ENCODE measurements at places on chromosomes 16 and 17. TPM values are rescaled to one million over a fixed set of nuclear protein-coding genes. Genes with fewer than 3 reads are reported as not detected.

GRCh38 chr16:78353640-78354275 lies 254.3 kb downstream of the WWOX start:
- DNase-seq: no peak

DNA sequence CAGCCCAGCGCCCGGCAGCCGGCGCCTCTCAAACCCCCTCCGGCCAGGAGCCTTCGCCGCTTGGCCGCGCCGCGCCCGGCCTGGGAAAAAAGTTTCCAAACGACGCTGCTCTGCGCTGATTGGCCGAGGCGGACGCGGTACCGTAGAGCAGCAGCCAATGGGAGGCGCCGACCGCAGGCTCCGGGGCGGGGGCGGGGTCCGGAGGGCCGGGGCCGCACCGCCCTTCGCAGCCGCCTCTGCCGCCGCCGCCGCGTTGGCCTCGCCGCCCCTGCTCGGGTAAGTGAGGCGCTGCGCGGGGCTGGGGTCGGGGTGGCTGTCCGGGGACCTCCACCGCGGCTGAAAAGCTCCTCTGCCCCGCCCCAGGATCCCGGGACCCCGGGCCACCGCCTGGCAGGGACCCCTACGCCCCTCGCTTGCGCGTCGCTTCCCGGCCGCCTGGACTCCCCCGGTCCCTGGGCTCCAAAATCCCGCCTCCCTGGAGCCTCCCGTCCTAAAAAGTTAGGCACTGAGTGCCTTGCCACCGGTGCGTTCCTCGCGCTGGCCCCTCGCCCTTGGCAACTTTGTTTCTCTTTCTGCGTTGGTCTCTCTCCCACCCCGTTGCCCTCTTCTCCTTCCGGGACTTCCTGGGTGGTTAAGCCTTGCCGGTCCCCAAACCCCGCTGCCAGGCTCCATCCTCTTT lies at the start of gene NDE1:
Gene NDE1, plus strand, starts transcription at position 227 of the 679 bp plus-strand sequence. CDS start 14,534 bp downstream, outside the sequence.
- DNase-seq: peak; percentile 90

DNA sequence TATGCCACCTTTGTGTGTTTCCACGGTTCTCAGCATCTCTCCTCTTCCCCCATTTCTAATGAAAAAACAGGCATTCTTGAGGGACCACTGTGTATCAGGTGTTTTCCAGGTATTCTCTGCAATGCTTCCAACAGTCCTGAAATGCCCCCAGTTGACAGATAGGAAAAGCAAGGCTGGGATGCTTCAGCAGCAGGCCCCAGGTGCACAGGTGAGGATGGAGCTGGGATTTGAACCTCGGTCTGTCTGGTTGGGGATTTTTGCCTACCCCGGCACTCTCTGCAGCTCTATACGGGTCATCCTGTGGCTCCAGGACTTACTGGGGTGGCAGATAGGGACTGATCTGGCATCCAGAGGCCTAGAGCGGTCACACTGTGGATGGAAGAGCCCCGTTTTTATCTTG lies 180.5 kb upstream of the GSE1 start:
- no peak for DNase-seq

- no peak for DNase-seq
These were observed 32.1 kb downstream of the DGKE start for GRCh38 chr17:56866076-56866475.

The PRAC1 gene
- total RNA-seq: not detected

All from uterus (tissue), 4 donors.